Stimulated activated CD4-positive, alpha-beta T cell treated with anti-CD3 and anti-CD28 coated beads, Interleukin-12 subunit alpha, Interleukin-12 subunit beta, amount 100 ng/mL, for 4 hours (primary cell): ENCODE measurements at places on chromosomes 1 and 21.

DNA sequence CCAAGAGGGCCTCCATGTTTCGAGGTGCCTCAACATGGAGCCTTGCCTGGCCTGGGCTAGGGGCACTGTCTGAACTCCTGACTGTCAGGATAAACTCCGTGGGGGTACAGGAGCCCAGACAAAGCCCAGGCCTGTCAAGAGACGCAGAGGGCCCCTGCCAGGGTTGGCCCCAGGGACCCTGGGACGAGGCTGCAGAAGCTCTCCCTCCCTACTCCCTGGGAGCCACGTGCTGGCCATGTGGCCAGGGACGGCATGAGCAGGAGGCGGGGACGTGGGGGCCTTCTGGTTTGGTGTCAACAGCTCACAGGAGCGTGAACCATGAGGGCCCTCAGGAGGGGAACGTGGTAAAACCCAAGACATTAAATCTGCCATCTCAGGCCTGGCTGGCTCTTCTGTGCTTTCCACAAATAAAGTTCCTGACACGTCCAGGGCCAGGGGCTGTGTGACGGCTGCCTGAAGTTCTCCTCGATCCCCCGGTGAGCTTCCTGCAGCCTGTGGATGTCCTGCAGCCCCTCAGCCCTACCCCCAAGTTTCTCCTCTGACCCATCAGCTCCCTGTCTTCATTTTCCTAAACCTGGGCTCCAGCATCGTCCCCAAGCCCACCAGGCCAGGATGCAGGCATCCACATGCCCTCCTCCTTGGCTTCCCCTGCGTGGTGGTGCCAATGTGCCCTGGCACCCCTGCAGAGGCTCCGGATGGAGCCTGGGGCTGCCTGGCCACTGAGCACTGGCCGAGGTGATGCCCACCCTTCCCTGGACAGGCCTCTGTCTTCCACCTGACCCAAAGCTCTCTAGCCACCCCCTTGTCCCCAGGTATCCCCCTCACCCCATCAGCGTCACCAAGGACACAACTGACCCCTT lies 12.8 kb upstream of the LRRC3 start:
- DNase-seq, result no peak

- no peak for DNase-seq
These were observed 6.2 kb upstream of the PFKL start for GRCh38 chr21:44293551-44294231.

GRCh38 chr1:177922209-177922608 lies 47.6 kb downstream of the SEC16B start:
- DNase-seq, result no peak

- no peak for DNase-seq
These were observed 137.8 kb downstream of the PTPRC start for GRCh38 chr1:198776602-198777029.

GRCh38 chr1:154796303-154796892 lies 73.7 kb downstream of the KCNN3 start:
- DNase-seq, result no peak

DNA sequence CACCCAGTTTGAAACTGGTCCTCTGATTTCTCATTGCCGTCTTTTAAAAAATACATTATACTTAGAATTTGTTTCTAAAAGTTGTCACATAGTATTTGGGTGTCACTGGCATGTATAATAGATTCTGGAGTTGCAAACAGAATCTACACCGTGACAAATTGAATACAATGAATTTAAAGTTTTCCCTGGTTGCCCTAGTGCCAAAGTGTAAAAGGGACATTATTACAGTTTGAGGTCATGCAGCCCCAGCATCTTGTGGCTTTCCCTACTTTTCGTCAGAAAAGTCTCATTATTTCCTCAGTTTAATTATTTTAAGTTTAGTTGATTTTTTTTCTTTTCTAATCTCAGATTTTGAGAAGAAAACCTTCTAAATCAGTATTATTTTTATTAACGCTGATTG lies 155.9 kb downstream of the DISP1 start:
- DNase-seq, result no peak

DNA sequence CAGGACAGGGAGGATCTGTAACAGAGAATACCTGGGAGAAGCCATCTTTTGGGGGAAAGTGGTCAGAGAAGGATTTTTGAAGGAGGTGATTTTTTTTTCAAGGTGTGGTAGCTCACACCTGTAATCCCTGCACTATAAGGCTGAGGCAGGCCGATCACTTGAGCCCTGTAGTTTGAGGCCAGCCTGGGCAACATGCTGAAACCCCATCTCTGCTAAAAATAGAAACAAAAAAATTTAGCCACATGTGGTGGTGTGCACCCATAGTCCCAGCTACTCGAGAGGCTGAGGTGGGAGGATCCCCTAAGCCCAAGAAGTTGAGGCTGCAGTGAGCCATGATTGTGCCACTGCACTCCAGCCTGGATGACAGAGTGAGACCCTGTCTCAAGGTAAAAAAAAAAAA lies 67.4 kb upstream of the ARTN start:
- DNase-seq, result no peak

DNA sequence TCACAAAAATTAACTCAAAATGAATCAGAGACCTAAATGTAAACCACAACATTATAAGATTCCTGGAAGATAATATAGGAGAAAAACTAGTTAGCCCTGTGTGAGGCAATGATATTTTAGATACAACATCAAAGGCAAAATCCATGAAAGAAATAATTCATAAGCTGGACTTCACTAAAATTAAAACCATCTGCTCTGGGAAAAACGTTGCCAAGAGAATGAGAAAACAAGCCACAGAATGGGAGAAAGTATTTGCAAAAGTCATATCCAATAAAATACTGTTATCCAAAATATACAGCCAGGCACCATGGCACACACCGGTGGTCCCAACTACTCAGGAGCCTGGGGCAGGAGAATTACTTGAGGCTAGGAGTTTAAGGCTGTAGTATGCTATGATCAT lies 70.3 kb downstream of the SYF2 start:
- no peak for DNase-seq

- DNase-seq, result no peak
These were observed 39.5 kb upstream of the DAB1 start for GRCh38 chr1:57463343-57463742.

- no peak for DNase-seq
These were observed 54.8 kb downstream of the SIPA1L2 start for GRCh38 chr1:232574889-232575762.

GRCh38 chr1:85623061-85623471 lies 42.5 kb downstream of the CCN1 start:
- DNase-seq, result no peak

DNA sequence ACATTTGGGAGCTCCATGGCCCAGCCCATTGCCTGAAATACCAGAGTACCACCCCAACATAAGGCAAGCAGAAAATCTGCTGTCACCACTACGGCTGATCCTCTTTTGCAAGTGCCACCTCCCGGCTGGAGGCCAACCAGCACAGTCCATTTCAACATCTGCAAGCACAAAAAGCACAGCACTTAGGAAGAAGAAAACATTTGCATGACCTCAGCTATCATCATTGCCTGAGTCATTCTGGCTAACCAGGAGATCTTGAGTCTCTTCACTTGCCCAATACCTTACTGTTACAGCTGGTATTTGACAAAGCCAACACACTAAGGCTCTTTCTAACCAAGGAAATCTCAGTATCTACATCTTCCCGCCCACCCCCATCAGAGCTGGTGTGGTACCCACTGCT lies 55.9 kb downstream of the NEK7 start:
- no peak for DNase-seq

DNA sequence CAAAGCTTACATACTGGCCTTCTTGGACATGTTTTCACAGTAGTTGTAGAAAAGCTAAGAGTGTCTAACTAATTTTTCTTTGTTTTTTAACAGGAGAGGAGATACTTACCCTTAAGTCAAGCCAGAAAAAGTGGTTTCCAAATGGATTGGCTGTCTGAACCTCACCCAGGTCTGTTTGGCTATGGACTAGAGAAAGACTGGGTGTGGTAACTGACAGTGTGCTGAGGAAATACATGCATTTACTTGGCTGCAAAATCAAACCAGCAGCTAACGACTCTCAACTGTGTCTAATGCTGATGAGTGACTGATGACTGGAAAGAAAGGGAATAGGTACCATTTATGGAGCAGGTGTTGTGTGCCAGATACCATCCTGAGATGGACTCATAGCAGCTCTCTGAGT lies 91.1 kb downstream of the MTR start:
- DNase-seq, result no peak

- no peak for DNase-seq
These were observed 274.5 kb downstream of the SIPA1L2 start for GRCh38 chr1:232355162-232356006.

DNA sequence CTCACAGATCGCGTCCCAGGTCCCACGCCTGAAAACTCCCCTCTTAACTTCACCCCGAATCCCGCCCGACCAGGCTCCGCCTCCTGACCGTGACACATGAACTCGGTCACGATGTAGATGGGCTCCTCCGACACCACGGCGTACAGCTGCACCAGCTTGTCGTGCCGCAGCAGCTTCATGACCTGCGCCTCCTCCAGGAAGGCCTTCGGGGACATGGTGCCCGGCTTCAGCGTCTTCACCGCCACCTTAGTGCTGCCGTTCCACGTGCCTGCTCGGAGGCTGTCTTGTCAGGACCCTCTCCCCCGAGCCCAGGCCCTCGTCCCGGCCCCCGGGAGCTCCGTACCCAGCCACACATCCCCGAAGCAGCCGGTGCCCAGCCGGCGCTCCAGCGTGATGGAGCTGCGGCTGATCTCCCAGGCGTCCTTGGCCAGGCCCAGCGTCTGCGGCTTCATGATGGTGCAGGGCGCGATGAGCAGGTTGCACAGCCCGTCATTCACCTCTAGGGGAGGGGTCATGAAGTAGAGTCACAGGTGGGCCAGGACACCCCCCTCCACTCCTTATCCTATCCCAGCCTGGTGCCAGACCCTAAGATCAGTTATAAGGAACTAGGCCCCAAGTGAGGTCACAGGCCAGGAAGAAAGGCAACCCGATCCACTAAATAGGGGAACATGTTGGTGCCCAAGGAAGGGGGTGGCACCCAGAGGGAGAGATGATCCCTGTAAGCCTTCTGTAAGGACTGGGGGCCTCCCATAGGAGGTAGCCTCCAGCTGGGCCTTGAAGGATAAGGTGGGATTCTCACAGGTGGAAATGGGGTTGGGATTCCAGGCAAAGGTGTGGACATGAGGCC lies 11.6 kb upstream of the AHDC1 start:
- DNase-seq, result no peak

DNA sequence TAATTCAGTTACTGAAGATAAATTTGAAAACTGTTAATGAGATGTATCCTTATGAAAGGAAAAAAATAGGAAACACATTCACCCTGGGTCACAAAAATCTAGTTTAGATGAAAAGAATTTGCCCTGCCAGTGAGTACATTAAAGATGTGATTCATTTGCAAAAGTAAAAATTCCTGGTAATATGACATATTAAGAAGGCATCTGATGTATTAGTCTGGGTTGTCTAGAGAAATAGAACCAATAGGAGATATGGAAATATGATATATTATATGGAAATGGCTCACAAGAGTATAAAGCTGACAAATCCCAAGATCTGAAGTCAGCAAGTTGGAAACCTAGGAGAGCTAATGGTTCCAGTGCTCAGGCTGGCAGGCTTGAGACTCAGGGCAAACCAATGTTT lies 153.8 kb downstream of the MRPL39 start:
- no peak for DNase-seq

DNA sequence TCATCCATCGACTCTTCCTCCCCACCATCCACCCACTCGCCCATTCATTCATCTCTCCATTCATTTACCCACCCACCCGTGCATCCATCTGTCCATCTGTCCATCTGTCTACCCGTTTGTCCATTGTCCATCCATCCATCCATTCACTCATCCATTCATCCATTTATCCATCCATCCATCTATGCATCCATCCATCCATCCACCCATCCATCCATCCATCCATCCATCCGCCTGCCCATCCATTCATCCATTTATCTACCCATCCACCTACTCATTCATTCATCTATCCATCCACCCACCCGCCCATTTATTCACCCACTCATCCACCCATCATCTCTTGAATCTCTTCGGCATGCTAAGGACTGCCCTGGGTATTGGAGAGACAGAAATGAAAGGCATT lies 18.5 kb downstream of the ARHGEF10L start:
- no peak for DNase-seq

GRCh38 chr1:14724246-14724645 lies 125.8 kb downstream of the KAZN start:
- DNase-seq, result no peak

DNA sequence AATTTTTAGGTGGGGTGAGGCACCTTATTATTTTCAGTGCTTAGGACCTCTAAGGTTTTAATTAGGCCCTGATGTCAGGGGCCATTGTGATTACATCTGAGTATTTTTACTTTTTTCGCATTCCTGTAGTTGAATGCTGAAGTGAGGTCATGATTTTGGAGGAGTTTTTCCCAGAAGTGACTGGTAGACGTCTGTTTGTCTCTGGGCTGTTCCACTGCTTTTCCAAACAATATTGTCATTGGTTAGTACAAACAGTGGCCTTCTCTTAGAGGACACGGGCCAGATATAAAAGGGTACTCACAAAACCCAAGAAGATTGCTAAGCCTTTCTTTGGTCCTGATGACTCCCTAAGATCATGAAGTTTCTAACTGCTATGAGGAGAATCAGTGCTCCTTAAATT lies 7.6 kb upstream of the RASAL2 start:
- no peak for DNase-seq

- no peak for DNase-seq
These were observed 148.1 kb upstream of the CTTNBP2NL start for GRCh38 chr1:112247961-112248360.

GRCh38 chr1:222370081-222370912 lies 177.6 kb downstream of the HHIPL2 start:
- no peak for DNase-seq

DNA sequence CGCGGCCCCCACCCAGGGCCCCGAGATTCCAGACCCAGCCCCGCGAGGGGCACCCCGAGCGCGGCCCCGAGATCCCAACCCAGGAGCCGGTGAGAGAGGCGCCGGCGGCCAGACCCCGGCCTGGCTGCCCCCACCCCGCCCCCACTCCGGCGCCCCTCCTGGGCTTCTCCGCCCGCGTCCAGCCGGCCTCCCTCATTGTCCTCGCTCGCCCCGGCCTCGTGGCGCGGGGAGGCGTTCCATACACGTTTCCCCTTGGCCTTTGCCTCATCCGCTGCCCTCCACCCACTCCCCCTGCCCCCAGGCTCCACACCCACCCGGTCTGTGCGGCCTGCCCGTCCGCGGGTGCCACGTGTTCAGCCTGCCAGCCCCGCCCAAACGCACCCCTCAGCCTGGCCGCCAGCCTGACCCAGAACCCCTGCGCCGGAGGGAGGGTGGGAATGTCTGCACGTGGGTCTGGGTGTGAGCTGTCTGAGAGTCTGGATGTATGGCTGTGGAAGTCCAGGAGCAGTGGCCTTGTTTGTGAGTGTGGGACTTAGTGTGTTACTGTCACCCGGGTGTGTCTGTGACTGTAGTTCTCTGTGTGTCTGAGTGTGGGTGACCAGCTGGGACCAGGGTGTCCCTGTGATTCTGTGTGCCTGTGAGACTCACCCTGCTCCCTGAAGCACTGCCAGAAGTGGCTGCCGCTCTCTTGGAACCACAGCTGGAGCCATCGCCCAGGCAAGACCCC lies 681 bp downstream of the B4GALT2 start:
- DNase-seq, result peak; percentile 37

GRCh38 chr1:51253691-51254090 lies 17.6 kb downstream of the RNF11 start:
- DNase-seq, result no peak

DNA sequence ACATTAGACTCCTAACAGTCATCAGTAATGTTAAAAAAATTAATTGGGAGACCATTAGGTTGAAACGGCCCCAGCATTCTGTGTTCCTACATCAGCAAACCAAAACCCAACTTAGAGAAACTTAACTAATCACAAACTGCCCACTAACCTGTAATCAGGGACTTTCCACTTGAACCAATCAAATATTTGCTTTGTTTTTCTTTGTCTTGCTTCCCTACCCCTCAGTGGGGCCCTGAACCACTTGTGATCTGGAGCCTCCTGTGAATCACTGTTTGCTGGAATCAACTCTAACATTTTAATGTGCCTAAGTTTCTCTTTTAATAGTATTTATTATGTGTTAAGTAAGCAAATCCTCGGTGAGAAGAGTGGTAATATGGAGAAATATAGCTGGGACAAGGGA lies 64.0 kb downstream of the ABCA4 start:
- DNase-seq, result no peak
